ENCODE measurements at places on chromosomes 11 and 22.

DNA sequence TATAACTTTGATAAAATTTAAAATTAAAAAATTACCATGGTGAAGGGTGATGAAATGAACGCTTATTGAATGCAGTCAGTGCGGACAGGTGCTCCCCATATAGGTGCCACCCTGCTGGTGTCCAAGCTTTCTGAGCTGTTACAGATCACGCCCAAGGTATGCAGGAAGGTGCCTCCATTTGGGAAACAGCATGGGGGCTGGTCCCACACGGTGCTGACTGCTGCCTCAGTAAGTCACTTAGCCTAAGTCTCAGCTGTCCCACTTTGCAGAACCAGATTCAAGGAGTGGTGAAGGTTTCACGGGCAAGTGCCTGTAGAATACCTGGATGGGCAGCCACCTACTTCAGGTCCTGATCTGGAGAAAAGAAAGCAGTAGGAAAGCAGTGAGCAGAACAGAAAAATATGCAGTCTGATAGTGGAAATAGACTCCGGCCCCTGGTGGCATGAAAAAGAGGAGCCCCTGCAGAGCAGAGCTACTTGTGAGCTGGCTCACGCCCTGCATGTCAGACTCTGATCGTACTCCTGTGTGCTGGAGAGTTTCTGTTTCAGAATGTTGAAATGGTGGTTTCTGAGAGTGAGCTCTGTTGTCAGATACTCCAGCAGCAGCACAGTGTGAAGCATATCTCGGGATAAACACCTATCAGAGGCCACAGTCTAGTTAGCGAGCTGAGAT, 33.2 kb downstream of the ADORA2A start:
- DNase-seq, result no peak

DNA sequence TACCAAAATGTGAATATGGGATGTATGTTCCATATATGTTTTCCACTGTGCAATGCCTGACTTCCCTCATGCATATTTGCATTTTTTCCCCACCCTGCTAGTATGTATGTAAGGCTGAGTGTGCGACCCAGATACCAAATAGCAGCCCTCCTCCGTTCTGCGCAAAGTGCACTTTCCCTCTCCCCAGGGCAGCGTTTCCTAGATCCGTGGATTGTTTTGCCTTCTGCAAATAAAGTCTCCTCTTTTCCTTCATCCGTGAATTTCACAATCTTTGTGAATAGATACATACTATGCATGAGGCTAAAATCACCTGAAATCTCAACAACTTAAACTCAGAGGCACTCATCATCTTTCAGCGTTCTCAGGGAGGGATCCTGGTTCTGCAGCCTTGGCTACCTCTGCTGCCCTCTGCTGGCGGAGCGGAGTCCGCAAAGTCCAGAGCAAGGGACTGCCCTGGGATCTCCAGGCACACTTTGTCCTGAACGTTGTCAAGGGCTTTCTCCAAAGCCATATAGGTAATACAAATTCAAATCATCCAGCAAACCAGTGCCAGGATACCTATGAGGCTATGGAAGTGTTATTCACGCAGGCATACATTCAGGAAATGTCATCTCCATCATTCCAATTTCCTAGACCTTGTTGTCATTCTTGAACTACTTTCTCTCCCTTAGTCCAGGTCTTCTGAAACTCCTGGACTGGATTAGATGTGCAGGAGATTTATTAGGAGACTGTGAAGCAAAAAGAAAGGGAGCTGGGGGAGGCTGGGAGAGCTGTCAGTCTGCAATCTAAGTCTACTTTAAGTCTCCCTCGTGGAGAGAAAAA, 53.1 kb downstream of the CNTF start:
- DNase-seq, result peak; percentile 71

GRCh38 chr11:129259931-129260348, 67.8 kb upstream of the ARHGAP32 start:
- no peak for DNase-seq

GRCh38 chr11:133936136-133936535, 20.6 kb downstream of the IGSF9B start:
- DNase-seq, result no peak

- no peak for DNase-seq
Measured at GRCh38 chr11:38448284-38448683, 1850.2 kb upstream of the RAG2 start.

GRCh38 chr22:27459999-27460398, 341.6 kb downstream of the MN1 start:
- no peak for DNase-seq

DNA sequence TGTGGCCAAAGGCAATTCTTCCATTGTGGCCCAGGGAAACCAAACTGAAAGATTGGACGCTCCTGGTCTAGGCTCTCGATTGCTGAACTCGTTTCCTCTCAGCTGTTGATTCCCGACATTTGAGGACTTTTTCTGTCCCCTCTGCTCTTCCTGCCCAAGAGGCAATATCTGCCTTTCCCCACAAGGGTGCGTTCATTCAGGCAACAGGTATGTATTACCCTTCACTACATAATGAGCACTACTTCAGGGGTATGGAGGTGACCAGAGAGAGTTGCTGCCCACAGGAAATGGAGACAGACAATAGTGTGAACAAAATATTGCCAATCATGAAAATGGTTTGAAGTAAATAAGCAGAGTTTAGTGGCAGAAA, 8.2 kb downstream of the PTH start:
- no peak for DNase-seq

GRCh38 chr11:57585301-57585700, 12.2 kb upstream of the SERPING1 start:
- no peak for DNase-seq

Measured in stimulated activated CD8-positive, alpha-beta memory T cell treated with anti-CD3 and anti-CD28 coated beads, Interleukin-2, amount 100 ng/mL, for 48 hours (primary cell).